A172 (cell line): ENCODE measurements at places on chromosomes 4 and X. TPM values are rescaled to one million over a fixed set of nuclear protein-coding genes. Genes with fewer than 3 reads are reported as not detected.

DNA sequence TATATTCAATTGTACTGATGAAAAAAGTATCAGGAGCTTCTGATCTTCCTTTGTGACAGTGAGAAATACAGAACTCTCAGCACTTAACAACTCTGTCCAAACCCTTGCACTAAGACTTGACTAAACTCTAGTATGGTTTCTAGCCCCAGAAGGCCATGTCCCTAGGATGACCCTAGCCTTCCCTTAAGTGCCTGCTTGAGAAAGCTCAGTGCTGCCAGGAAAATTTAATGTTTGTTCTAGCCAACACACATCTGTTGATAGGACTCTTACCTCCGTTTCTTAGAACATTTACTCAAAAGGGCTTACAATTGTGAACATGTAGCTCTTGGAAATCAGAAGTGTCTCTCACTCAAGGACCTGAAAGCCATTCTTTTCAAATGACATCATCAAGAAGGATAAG is 1055.2 kb upstream of the FTHL17 start:
- no peak for DNase-seq

Gene FAT1
- total RNA-seq = 124 and 128 TPM in 2 replicates

Gene CSAG3
- not detected in 2 replicates for total RNA-seq

Gene C4orf36
- total RNA-seq = 2.9 TPM in 1 of 2 replicates, not detected in the other

Gene SMIM14
- 26.5 and 30.7 TPM in 2 replicates for total RNA-seq

Gene PLAC8
- 2.7 and 6.7 TPM in 2 replicates for total RNA-seq

GRCh38 chrX:67787196-67787595 is 243.4 kb downstream of the AR start:
- DNase-seq = no peak

Gene MSL3
- 34.4 and 55.9 TPM in 2 replicates for total RNA-seq

DNA sequence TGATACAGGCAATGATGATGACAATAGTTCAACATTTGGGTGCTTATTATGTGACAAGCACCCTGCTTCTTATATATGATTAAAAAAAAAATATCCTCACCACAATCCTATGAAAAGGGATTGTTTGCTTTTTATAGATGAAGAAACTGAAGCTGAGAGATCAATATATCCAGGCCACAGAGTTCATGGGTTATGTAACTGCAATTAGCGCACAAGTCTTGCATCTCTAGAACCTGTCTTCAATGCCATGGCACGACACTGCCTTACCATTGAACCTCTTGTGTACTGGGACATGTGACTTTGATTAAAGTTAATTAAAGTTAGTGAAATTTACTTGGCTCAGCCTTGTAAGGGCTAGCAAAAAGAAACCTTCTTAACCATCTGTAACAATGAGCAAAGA is 599.7 kb downstream of the ADGRL3 start:
- no peak for DNase-seq

DNA sequence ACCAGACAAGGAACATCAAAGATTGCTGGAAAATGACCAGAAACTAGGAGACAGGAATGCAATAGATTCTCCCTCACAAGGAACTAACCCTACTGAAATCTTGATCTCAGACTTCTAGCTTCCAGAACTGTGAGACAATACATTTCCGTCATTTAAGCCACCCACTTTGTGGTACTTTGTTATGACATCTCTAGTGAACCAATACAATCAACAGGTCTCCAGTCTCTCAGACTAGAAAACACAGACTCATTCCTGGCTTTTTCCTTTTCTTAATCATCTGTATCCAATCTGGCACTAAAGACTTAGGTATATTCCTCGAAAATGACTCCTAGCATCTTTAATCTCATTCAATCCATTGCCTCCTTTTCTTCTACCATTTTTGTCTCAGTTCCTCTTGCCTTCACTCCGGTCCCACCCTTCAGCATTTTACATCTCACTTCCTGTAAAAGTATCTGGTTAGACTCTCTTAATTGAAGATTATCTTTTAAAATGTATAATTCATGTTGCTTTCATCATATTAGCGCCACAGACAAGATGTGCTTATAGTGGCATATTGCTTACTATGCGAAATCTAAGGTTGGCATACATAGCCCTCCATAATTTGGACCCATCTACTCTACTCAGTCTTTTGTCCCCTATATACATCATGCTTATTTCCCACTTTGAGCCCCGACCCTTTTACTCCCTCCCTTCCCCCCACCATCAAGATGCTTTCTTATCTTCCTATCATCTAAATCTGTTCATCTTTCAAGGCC is 250.0 kb downstream of the ENOX2 start:
- no peak for DNase-seq

DNA sequence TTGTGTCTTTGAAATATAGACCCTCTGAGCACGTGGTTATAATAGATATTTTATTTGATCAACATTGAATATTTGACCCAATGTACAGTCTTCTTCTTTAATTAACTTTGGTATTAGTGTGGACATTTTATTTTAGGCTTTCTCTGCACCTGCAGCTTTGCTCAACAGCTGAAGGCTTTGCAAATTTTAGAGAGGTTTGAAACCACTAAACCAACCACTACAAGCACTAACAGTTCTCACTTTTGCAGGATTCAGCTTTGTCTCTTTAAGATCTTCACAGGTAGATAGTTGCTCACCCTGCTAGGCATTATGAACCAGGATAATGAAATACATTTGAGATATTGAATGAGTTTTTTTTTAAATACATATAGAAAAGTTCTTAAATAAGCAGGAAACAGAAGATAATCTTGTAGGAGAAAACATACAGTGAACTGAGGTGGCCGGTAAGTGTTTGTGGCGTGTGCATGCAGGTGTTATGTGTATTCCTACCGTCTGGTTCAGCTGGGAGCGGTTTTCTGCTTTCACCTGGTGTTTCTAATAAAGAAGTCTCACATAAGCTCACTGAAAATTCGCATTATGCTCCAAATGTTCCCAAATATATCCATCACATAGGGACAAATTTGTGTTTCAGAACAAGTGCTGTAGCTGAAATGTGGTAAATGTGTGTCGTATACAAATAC is 1508.3 kb upstream of the TENM3 start:
- DNase-seq = no peak

DNA sequence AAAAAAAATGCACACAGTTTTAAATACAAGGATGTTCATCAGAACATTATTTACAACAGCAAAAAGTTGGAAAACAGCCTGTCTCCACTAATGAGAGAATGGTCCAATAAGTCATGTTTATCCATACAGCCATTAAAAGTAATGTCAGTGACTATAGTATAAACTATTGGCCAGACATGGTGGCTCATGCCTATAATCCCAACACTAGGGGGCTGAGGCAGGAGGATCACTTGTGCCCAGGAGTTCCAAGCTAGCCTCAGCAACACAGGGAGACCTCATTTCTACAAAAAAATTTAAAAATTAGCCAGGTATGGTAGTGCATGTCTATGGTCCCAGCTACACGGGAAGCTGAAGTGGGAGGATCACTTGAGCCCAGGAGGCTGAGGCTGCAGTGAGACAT is 48.1 kb upstream of the IL13RA1 start:
- DNase-seq = no peak

Gene TBC1D8B
- not detected in 2 replicates for total RNA-seq

DNA sequence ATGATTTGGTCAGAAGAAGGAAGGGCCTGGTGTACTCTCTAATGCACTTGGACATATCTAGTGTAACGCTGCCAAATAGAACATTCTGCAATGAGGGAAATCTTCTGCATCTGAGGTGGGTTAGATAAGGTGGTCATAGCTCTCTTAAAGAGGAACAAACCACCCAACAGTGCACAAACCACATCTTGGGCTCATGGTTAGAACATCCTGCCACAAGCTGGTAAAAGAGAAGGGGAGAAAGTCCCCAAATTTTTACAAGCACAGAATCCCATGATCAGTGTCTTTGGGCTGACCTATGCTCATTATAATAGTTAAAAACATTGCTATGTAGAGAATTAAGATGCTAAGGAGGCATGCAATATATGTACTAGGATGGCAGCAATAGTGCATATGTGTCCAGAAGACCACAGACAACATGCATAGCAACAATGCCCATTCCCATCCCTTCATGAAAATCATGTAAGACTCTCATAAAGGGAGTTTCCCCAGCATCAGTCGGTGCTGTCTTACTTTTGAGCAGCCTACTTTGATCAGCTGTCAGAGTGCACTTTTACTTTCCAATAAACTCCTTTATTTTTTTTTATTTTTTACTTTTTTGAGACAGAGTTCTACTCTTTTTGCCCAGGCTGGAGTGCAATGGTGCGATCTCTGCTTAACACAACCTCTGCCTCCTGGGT is 99.7 kb upstream of the SLC7A11 start:
- no peak for DNase-seq

DNA sequence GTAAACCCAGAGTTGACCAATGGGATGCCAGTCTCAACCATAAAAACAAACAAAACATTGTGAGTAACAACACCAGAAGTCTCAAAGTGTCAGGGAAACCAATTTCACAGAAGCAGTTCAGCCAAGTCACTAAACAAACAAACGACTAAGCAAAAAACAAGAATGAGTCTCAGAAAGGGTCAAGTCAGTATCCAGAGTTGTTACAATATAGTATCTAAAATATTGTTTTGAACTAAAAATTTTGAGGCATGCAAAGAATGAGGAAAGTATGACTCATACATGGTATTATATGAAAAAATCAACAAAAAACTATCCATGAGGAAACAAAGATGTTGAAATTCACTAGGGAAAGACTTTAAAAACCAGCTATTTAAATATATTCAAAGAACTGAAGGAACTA is 70.6 kb downstream of the AR start:
- no peak for DNase-seq

DNA sequence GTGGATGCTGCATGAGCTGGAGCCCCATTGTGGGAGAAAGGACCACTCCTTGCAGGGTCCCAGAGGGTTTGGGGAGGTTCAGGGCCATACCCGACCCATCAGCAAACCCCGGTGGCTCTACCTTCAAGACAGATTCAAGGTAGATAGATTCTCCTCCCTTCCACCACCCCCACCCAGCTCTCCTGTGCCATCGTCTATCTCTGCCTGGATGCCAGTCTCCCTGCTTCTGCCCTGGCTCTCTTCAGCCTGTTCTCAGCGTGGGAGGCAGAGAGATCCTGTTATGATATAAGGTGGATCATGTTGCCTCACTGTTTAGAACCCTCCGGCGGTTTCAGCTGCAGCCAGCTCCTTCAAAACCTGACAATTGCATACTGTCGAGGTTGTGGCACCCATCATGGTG is 5.4 kb downstream of the LAGE3 start:
- no peak for DNase-seq

Gene AMBN
- total RNA-seq = 0.17 TPM in 1 of 2 replicates, not detected in the other

GRCh38 chrX:110172215-110172614 is 145.7 kb downstream of the AMMECR1 start:
- DNase-seq = no peak

GRCh38 chr4:138199568-138200235 is 42.4 kb downstream of the SLC7A11 start:
- DNase-seq = peak; percentile 23

GRCh38 chr4:66837279-66837922 is 707.9 kb downstream of the CENPC start:
- no peak for DNase-seq

GRCh38 chr4:145545031-145545430 is 63.4 kb downstream of the SMAD1 start:
- DNase-seq = no peak

Gene P2RY10
- total RNA-seq = not detected in 2 replicates

- no peak for DNase-seq
These were observed 266.7 kb upstream of the ATOH1 start for GRCh38 chr4:93561842-93562241.

- DNase-seq = no peak
These were observed 3.7 kb downstream of the PRDM5 start for GRCh38 chr4:120918788-120919187.

- no peak for DNase-seq
These were observed 286.4 kb downstream of the CRLF2 start for GRCh38 chrX:926070-926469.

Gene ADRA2C
- total RNA-seq = 5.9 TPM in 2 replicates

Gene MAGEB1
- total RNA-seq = not detected in 2 replicates

- DNase-seq = no peak
These were observed 26.1 kb upstream of the EREG start for GRCh38 chr4:74338792-74339333.

DNA sequence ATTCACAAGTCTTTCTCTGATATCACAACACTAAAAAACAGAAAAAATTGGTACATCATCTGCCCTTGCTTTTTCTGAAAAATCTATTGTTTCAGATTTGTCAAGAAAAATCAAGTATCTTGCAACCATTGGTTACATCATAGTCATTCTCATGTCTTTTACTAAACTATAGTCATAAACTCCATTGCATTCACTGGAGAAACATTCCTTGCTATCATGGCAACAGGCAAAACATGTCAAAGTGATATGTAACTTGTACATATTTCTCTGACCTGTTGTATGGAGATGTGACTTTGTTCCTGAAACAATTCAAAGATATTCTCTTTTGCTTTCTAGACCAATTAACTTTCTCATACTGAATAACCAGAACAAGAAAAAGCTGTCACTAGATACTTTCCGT is 121.9 kb upstream of the ANK2 start:
- DNase-seq = no peak

GRCh38 chr4:22097596-22097995 is 149.0 kb upstream of the KCNIP4 start:
- no peak for DNase-seq

- DNase-seq = no peak
These were observed 6.1 kb downstream of the AWAT2 start for GRCh38 chrX:70043685-70044084.

Gene PRDM8
- total RNA-seq = 3.2 and 3.4 TPM in 2 replicates

Gene DDIT4L
- total RNA-seq = 2.1 and 2.2 TPM in 2 replicates

Gene BRS3
- not detected in 2 replicates for total RNA-seq

DNA sequence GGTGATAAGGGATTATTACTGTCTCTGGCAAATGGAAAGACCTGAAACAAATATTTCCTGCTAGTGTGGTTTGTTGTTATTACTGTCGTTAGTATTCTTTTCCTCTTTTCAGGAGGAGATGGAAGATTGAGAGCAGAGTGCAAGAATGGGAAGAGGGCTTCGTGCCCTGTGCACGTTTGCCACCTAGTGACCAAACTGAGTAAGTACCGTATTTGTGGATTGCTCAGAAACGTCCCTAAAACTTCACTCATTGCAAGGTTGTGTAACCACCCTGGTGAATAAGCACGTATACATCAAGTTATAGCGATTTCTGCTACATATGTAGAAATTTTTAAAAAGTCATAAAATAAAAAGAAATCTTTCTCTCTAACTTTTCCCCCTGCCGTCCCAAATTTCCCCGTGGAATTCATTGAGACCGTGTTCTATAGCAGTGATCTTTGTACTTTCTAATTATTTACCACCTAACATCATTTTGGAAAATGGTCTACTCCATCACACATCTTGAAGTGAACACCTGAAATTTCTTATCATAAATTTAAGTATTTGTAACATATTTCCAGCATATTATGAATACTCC is 24.3 kb downstream of the LINC00632 start:
- DNase-seq = peak; percentile 13
